ENCODE measurements at places on chromosomes 2 and 18.

- no peak for DNase-seq
Measured at GRCh38 chr18:55522011-55522410, 66.0 kb downstream of the TCF4 start.

- no peak for DNase-seq
Measured at GRCh38 chr18:41482501-41482900, 472.5 kb upstream of the PIK3C3 start.

DNA sequence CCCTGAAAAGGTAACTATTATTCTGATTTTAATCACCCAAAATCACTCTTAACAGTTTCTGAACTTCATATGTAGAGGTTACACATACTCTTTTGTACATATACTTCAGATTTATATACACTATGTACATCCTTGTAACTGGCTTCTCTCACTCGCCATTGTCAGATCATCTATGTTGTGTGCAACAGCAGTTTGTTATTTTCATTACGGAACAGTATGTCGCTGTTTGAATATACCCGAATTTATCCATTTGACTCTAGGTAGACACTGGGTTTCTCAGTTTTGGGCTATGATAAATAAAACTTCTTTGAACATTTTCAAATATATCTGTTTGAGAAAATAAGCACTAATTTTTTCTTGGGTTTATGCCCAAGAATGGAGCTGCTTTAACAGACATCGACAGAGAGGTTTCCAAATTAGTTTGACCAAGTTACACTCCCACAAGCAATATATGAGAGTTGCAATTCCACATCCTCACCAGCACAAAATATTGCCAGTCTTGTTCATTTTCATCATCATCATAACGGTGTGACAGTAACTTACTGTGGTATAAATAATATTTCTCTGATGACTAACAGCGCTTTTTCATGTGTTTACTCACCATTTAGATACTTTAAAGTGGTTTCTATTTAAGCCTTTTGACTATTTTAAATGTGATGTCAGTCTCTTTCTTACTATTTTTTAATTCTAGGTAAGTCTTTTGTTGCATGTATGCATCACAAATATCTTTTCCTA, 80.9 kb downstream of the SMC6 start:
- no peak for DNase-seq

DNA sequence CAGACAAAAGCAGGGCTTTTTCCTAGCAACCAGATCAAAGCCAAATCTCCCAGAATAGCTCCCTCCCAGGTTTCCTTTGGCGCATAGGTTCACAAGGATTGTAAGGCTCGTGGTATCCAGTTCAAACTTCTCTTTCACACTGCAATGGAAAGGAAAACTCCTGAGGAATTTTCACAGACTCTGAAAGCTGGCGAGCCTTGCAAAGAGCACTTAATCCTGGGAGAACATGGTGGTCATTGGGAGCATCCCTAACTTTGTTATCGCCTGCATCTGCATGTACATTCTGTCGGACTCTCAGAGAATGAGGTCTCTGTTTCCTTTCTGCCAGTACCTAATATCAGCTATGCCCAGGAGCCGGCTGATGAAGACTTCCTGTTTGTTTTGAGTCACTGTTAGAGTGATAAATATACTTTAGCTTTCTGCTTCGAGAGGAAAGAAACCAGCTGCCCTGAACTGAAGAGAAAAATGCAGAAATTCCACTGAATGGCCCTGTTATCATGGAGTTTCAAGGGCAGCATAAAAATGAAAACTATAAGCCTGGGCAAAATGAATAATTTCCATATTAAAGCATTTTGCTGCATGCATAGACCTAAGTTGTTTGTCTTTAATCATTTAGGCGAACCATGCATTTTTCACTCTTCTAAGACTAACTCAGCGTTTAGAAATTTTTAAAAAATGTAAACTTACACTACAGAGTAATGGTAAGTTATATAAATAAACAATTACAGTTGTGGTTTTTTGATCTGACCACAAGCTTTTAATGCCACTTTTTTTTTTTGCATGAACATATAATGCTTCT, 76.4 kb upstream of the ZEB2 start:
- peak; percentile 50 for DNase-seq

GRCh38 chr18:35770376-35771014, 189.0 kb downstream of the GALNT1 start:
- no peak for DNase-seq

DNA sequence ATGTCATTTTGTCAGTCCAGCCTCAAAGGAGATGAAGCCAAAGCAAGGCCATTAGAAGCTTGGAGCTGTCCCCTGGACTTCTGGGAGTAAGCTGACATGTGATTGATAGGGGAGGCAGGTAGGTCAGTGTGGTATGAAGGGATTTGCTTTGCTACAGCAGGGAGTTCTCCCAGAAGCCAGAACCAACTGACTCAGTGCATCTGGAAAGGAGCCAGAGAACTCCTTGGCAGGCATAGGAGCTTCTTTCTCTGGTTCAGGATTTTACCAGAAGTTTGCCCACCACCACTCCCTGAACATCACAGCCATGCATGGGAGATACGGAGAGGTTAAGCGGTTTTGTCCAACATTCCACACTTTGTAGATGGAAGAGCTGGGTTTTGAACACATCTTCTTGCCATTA, 24.5 kb upstream of the KCNE4 start:
- peak; percentile 83 for DNase-seq

DNA sequence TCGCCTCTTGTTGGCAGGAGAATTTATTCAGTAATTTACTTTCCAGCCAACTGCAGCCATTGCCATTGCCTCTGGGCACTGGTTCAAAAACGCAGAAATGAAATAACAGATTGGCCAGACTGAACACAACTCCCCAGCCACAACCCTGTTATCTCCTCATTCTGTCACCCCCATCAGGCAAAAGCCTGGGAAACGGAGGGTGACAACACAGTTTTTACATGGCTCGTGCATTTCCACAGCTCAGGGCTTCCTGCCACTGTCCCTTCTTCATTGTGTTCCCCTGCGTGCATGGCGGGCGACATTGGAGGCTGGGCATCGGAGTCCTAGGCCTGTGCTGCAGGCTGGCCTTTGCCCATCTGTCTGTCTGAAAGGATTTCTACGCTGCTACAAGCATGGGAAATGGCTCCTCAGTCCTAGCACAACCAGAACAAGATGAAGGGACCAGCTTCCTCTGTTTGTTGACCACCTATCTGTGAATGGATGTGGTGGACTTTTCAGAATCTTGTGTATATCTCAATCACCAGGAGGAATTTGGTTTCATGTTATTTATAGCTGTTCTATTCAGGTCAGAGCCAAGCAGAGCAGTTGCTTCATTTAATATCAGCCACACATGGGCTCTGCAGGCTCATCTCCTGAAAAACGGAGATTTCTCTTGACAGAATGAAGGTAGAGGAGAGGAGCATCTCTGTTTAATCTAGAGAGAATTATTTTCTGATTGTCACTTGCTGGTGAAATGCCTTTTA, 107.0 kb downstream of the MGAT5 start:
- DNase-seq: no peak

DNA sequence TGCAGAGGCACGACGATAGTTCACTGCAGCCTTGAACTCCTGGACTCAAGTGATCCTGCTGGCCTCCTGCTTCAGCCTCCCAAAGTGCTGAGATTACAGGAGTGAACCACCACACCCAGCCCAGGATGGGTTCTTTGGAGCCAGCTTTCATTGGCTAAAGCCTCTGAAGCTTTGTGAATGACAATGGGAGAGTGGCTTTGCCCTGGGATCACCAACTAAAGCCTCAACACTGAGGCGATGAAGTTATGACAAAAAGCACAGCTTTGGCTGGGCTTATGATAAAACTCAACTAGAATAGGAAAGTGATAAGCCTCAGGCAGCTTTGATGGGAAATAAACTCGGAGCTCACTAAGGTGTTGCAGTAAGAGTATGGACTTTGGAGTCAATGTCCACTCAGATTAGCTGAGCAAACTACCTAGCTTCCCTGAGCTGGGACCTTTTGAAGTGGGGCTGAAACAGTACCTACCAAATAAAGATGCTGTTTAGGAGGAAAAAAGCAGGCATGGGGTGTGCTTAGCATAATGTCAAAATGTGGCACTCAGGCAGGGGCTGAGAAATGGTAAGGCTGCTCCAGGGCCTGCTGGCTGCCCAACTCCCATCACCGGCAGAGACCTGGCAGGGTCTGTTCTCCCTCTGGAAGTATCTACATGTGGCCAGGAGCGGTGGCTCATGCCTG, 4.3 kb downstream of the TMEM127 start:
- no peak for DNase-seq

DNA sequence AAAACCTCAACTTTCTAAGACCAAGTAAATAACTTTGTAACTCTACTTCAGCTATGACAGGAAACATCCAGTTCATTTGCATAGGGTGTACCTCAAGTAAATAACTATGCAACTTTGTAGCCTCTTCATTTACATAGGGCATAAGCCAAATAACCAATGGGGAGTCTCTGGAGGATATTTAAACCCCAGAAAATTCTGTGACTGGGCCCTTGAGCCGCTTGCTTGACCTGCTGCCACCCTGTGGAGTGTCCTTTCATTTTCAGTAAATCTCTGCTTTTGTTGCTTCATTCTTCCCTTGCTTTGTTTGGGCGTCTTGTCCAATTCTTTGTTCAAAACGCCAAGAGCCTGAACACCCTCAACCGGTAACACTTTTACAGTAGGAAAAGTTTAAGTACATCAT, 1112.7 kb upstream of the NRXN1 start:
- DNase-seq: no peak

DNA sequence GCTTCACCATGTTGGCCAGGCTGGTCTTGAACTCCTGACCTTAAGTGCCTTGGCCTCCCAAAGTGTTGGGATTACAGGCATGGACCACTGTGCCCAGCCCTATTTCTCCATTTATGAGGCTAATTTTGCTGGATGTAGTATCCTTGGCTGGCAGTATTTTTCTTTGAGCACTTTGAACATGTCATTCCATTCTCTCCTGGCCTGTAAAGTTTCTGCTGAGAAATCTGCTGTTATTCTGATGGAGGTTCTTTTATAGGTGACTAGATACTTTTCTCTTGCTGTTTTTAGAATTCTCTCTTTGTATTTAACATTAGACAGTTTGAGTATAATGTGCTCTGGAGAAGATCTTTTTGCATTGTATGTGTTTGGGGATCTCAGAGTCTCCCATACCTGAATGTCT, 9.1 kb downstream of the RFTN2 start:
- no peak for DNase-seq

DNA sequence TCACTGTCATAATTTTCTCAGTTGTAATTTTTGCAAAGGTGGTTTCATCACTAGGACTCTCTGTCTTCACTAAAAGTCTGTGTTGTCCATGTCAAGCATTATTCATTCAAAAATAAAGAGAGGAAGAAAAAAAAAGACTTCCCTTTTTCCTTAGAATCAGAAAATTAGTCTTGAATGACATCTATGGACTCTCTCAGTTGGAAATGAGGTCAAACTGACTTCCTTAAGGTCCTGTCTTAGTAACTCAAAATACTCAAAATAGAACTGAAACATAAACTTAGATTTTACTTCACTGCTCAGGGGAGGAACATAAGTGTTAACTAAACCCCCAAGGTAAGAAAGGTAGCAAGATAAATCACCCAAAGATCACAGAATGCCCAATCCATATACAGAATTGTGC, 2.2 kb upstream of the ZNF407 start:
- DNase-seq: no peak

- no peak for DNase-seq
Measured at GRCh38 chr2:147062073-147062472, 782.8 kb upstream of the ACVR2A start.

- no peak for DNase-seq
Measured at GRCh38 chr18:14189858-14190257, 57.6 kb upstream of the ZNF519 start.

GRCh38 chr18:45116116-45116515, 435.4 kb downstream of the SETBP1 start:
- DNase-seq: no peak

DNA sequence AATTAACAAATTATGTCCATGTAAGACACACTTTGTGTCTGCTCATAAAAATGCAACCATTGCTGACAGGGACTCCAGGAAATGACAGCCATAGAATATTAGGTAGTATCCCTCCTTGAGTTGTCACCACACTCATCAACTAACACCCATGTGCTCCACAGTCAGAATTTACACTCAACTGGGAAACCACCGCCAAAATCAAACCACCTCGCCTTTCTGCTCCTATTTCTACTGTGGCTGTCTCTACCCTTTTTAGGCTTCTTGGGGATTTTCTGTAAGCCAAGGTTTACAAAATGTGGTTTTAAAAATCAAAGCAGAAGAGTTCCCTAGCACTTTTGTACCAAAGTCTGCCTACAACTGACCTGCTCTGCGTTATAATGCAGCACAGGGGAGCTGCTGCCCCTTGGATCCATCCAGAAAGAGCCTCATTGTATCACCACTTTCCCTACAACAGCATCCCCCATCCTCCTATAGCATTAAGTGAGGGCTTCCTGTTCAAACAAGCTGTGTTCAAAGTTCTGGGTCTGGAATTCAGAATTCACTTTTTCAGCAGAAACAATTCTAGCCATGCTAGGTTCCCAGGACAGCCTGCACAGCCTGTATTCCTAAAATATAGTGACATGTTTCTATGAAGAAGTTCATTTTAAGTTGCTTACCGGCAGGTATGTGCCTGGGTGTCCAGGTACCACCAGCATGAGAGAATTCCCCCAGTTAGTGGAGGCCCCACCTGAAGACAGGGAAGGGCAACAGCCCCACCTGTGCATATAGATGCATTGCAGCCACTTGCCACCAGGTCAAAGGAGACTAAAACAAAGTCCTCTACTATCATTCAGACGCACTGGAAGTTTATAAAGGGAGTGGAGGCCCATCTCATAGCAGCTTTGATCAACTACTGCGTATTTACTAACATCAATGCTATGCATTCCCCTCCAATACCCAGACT, 104.3 kb downstream of the MYO5B start:
- DNase-seq: no peak

DNA sequence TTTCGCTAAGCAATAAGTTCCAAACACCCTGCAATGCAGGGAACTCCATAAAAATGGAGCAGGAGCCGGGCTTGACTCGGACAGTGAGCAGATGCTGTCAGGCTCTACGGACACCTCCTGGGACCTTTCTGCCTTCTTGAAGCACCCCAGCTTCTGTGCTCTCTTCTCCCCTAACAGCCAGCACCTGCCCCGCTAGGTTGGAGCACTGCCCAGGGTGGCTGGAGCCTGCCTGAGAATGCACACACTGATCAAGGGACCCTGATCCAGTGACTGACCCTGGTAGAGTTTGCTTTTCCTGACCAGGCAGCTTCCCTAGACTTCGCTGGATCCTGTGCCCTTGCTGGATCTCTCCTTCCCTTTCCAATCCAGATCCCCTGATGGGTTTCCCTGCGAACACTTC, 40.9 kb downstream of the CD226 start:
- DNase-seq: no peak

- DNase-seq: no peak
Measured at GRCh38 chr2:237201461-237202287, 116.0 kb downstream of the COPS8 start.

- DNase-seq: no peak
Measured at GRCh38 chr2:10091182-10091888, 11.1 kb upstream of the CYS1 start.

DNA sequence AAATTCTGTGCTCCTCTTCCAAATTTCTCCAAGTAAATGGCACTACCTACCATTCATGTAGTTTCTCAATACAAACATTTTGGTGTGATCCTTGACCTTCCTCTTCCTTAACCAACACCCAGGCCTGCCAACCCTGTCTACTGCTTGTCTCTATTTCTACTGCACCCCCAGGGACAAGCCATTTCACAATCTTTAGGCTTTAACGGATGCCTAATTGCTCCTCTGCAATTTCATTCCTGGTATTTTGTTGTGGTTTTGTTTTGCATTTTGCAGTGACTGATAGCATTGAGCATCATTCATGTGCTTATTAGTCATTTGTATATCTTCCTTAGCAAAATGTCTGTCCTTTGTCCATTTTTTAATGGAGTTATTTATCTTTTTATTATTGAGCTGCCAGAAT, 10.0 kb downstream of the FAP start:
- DNase-seq: no peak

- DNase-seq: no peak
Measured at GRCh38 chr2:146251328-146251727, 1593.5 kb upstream of the ACVR2A start.

Data from NCI-H460 (cell line).